GM13977 (cell line): ENCODE measurements at places on chromosomes 13 and 19.

- peak; percentile 79 for DNase-seq
Observed at GRCh38 chr13:114282041-114282670, 755 bp downstream of the UPF3A start.

GRCh38 chr19:33332248-33332647 lies 29.9 kb upstream of the CEBPA start:
- DNase-seq = no peak

DNA sequence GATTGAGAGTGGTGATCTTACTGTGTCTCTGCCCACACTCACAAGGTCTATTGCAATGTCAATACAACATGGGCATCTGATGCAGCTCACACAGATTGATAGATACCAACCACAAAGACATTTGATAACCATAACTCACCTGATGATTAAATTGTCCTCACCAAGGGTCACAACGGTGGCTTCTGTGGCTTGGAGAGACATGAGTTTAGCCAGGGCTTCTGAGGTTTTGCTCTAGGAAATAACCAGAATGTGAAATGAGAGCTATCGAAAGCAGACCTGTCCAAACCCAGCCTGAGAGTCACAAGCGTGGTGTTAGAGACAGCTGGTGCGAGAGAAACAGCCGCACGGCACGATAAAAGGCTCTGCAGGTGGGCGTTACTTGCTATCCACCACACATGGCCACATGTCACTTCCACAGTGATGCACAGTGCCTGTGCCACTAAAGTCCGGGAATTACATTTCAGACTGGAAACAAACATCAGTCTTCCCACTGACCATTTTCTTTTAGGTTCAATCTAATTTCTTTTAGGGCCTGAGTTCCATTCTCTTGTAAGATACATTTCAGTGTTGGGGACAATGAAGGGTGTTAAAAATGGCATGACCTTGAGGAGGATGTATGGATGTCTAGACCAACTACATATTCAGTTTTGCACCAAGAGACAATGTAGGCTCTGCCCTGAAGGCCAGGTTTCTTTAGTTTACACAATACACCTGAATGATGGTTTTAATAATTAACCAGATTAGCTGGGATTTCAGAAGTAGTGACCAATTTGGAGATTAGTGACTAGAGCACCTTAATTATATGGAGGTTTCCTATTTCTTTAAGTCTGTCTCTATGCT lies 53.7 kb downstream of the ATP7B start:
- DNase-seq = no peak

GRCh38 chr13:55553701-55554100 lies 1587.0 kb upstream of the PRR20A start:
- DNase-seq = no peak

- DNase-seq = no peak
Observed at GRCh38 chr13:98783856-98784478, 31.5 kb upstream of the SLC15A1 start.

DNA sequence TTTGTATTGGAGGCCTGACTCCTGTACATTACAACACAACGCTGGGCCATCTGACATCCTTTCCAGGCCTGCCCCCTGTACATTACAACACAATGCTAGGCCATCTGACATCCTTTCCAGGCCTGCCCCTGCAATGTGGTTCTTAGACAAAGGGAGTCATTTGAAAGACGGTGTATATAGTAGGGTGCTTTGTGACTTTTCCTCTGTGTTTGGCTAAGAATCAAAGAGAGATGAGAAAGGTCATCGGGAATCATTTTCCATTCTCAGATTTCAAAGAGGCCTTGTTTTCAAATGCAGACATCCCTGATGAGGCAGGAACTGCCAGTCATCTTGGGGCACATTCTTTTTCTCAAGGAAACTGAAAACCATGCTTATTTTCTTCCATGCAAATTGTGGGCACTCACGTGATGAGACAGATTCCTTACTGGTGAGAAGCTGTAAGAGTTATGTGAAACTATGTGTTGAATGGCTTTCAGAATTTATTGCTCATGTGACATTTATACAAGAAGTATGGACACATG lies 551.6 kb downstream of the MYO16 start:
- no peak for DNase-seq

DNA sequence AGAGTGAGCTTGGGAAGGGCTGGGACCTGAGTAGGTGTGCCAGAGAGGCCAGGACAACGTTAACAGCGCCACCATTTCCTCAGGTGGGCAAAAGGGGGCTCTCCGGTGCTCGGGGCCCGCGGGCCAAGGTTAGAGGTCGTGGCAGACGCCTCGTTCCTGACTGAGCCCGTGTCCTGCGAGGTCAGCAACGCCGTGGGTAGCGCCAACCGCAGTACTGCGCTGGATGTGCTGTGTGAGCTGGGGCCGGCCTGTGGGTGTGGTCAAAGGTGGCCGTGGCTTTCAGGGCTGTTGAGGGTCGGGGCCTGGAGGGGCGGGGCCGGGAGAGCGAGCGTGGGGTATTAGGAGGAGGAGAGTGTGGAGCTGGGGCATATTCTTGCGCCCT lies 3.7 kb downstream of the KIRREL2 start:
- DNase-seq = no peak

- no peak for DNase-seq
Observed at GRCh38 chr13:46176756-46177155, 5.2 kb downstream of the LCP1 start.

DNA sequence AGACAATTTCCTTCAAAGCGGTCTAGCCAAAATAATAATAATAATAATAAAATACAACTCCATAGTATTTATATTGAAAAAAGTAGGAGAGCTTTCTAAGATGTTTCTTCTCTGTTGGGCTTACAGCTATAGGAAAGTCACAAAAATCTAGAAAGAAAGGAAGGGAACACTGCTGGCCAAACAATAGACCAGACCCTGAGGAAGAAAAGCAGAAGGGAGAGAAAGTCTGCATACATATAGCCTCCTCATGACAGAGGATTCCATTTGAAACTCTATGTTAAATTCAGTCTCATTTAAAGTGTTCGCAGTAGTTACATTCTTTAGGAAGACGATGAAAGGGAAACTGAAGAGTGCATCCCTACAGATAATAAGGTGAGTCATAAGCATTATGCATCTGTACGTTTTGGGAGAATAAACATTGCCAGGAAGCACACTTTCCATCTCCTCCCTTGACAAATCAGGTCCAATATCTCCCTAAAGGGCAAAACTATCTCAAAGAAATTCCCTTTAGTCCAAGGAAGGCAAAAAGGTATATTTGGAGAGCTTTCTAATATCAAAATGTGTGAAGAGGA lies 86.5 kb downstream of the PCDH9 start:
- DNase-seq = no peak

- no peak for DNase-seq
Observed at GRCh38 chr13:106797081-106797640, 229.2 kb upstream of the ARGLU1 start.

GRCh38 chr13:45879666-45880065 lies 28.1 kb upstream of the SIAH3 start:
- DNase-seq = no peak

DNA sequence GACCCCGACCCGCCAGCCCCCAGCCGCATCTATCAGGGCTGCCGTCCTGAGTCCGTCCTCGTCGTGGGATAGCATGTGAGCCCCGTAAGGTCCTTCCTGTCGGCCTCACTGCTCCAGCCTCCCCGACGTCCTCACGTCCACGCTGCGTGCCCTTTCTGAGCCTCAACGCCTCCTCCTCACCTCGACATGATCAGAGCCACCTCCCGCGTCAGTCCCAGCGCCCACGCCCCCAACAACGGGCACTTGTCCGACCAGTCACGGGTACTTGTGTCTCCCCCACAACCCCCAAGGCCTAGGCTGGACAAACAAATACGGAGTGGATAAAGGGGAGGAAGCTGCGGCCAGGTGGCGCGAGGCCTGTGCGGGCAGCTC lies 665 bp downstream of the ZNF497 start:
- DNase-seq = peak; percentile 70

GRCh38 chr19:54606891-54607784 lies 13.7 kb downstream of the LILRA1 start:
- DNase-seq = no peak

DNA sequence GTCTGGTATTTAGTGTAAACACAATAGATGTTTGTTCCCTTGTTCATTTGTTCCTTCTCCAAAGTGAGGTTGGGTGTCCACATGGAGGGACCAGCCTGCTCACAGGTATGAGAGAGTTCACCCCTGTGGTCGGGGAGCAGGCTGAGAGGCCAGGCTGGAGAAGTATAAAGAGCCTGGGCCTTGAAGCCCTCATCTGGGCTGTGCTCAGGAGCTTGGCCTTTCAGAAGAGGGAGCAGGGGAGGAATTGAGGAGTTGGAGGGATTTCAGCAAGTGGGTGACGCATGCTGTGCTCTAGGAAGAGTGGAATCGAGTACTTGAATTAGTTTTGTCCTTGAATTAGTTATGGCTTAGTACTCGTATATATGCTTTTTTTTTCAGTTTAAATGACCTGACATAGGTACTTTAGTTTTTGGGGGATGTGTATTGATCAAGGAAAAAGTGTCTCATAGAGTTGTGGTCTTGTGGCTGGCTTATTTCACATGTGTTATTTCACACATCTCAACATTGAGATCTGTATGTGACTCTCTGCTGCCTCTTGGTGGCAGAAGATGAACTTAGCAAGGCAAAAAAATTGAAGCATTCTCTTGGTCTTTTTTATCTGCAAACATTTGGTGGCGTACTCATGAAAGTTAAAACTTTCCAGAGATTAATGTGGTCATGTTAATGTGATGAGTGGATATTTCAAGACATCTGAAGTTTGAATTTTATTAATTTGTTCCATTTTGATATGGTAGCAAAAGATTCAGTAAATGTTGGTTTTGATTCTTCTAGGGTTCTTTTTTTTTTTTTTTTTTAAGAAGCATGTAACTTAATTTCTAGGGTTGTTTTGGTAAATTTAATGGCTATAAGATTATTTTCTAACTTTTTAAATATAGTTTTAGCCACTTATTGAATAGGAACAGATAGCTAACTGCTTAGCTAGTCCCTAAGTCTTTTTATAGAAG lies 54.3 kb downstream of the SLAIN1 start:
- peak; percentile 26 for DNase-seq

GRCh38 chr19:13031917-13032623 lies 36.8 kb downstream of the NFIX start:
- DNase-seq = no peak

DNA sequence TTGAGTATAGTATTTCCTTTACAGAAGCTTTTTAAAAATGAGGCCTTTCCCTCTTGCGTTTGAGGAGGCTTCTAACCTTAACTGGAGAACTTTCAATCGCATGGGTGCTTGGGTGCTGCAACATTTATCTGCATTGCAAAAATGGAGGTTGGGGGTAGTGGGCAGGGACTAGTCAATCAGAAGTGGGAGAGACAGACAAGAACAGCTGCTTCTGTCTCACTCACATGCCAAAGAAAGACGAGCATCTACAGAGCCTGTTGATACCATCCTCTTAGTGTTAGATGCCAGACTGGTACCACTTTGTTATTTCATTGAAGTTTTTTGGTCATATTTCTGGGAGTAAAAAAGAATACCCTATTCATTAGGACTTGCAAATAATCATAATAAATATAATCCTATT lies 1292.2 kb downstream of the UQCRFS1 start:
- no peak for DNase-seq

DNA sequence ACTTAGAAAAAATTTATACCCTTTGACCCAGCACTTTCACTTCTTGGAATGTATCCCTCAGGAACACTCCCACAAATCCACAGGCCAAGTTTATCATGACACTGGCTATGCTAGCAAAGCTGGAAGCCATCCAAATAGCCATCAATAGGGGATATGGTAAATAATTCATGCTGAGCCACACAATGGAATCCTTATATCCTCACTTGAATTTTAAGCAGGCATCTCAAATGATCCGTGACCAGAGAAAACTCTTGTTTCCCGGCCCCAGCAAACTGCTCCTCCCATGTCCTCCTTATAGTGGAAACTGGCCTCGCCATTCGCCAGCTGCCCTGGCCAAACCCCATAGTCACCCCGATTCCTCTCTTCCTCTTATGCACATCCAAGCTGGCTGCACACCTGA lies 37.6 kb downstream of the GRIK5 start:
- DNase-seq = no peak

- DNase-seq = no peak
Observed at GRCh38 chr13:86378628-86379027, 579.4 kb upstream of the SLITRK6 start.

DNA sequence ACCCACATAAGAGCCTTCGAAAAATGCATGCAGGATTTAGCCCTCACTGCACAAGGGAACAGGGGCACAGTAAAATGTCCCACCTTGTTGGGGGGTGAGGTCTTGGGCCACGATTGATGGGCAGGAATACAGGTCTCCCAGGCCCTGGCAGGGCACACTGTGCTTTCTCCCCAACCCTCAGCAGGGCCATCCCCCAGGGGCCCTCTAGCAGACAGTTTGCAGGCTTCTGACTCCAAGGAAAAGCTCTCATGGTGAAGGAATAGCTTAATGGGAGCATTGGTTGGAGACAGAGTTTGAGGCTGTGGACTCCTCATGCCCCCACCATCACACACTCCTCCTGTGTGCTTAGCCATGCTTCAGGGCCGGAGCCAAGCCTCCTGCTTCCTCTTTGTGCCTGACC lies 484.6 kb downstream of the ZNF536 start:
- DNase-seq = no peak

DNA sequence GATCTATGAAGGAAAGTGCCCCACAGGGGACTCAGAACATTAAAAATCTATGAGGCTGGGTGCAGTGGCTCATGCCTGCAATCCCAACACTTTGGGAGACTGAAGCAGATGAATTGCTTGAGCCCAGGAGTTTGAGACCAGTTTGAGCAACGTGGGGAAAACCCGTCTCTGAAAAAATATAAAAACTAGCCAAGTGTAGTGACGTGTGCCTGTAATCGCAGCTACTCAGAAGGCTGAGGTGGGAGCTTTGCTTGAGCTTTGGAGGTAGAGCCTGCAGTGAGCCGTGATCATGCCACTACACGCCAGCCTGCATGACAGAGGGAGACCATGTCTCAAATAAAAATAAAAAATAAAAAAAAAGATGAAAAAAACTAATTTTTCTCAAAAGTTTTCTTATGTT lies 1070.6 kb downstream of the PCDH9 start:
- no peak for DNase-seq

DNA sequence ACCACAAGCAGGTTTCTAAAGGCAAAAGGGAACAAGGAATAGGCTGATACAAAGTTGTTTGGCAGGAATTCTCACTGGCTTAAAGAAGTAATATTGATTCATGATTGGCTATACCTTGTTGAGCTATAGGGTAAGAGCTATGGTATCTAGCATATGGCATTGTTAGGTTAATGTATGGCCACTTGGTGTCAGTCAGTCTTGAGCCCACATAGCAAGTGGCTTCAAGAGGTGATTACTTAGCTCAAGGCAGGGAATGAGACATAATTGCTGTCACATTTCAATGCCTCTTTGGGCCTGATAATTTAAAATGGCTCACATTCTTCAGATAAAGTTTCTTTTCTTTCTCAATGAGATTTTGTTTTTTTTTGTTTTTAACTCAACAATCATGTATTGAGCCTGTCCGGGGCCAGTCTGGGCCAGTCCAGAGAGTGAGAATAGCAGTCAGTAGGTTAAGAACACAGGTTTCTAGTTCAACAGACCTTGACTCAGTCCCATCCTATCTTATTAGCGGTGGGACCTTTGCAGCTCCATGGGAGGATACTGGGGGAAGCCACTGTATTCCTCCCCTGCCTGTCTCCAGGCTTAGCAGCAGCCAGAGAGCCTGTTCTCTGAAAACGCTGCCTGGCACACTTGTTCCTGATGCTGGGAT lies 45.8 kb upstream of the RCBTB2 start:
- DNase-seq = no peak

- DNase-seq = peak; percentile 45
Observed at GRCh38 chr13:28636677-28637317, 22.1 kb upstream of the POMP start.

GRCh38 chr13:79448413-79448812 lies 32.5 kb upstream of the NDFIP2 start:
- DNase-seq = no peak
